ENCODE measurements at places on chromosomes 11 and 22.

GRCh38 chr11:61076506-61077304 lies 25.6 kb upstream of the CD5 start:
- no peak for DNase-seq

GRCh38 chr11:20066013-20066782 lies 94.1 kb downstream of the DBX1 start:
- DNase-seq, result no peak

- no peak for DNase-seq
Measured at GRCh38 chr22:17266251-17266971, 47.2 kb upstream of the ADA2 start.

DNA sequence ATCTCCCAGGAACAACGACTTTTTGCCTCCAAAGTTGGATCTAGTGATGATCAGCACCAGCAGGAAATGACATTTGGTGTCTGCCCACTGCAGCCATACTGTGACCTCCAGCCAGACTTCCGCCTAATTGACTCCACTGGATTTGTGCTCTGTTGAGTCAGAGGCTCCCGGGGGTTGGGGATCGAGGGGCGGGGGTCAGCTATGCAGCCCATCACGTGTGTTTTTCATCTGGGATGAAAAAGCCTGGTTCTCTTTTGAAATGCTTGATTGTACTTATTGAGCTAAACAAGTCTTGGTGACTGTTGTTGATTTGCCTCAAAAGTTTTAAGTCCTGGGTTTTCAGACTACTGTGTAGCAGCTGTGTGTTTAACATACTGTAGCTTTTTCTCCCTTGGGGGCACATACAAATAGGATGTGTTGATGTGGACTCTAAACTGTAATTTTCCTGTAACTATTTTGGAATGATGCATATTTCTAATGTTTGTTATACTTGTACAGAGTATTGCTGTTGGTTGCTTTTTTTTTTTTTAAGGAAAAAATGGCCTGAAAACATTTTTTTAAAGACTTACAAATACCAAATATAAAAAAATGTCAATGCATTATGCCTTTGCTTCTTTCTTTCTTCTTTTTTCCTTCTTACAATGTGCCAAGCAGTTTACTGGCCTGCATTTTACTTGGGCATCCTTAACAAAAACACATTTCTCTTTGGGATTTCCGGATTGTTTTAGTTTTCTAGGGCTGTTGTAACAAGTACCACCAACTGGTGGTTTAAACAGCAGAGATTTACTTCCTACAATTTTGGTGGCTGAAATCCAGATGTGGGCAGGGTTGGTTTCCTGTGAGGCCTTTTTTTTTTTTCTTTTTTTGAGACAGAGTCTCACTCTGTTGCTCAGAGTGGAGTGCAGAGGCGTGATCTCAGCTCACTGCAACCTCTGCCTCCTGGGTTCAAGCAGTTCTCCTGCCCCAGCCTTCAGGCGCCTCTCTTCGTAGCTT lies 46.1 kb upstream of the OR4B1 start:
- no peak for DNase-seq

DNA sequence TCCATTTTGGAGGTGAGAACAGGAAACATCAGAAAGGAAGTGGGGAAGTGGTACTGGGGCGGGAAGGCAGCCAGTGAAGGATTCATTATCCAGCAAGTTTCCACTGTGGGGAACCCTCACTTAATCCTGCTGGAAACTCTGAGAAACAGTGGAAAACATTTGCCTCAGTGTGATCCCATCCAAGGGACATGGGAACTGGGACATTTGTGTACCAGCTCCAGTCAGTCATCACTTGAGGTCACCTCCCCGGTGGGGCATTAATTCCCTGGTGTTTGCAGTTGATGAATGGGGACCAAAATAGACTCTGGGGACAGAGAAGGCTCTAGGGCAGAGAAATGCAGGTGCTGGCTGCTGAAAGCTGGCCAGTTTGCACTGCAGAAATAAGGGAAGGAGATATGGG lies 599.9 kb downstream of the BUD13 start:
- no peak for DNase-seq

- DNase-seq, result no peak
Measured at GRCh38 chr11:122705396-122705795, 49.9 kb downstream of the UBASH3B start.

DNA sequence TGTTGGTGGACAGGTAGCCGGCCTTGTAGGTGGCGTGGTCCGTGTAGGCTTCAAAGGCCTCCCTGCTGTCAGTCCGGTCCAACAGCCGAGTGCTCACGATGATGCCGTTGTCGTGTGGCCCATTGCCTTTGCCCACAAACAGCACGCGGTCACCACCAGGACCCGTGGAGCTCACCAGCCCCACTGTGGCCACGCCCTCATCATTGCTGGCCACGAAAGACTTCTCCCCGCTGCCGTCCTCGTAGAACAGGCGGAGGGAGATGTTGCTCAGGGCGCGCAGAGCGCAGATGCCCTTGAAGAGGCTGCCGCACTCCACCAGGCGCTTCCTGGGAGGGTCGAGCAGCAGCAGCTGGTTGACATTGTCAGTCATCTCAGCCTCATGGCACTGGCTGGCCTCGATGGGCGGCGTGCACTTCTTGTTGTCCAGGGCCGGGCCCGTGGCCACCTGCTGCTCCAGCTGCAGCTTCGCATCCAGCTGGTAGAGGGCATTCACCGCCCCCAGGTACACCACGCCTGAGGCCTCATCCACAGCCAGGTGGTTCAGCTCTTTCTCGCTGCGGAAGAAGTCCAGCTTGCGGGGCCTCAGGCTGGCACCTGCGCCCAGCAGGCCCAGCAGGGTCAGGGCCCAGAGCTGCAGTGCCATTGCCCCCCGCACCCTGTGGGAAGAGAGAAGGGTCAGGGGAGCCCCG lies 17.4 kb downstream of the PLXNB2 start:
- DNase-seq, result no peak
